ENCODE measurements at places on chromosomes 1 and 21.
A peak's percentile ranks its signal among the peaks of the same experiment; 100 is the strongest.

GRCh38 chr1:119003413-119004128, 15.4 kb upstream of the TBX15 start:
- no peak for DNase-seq

DNA sequence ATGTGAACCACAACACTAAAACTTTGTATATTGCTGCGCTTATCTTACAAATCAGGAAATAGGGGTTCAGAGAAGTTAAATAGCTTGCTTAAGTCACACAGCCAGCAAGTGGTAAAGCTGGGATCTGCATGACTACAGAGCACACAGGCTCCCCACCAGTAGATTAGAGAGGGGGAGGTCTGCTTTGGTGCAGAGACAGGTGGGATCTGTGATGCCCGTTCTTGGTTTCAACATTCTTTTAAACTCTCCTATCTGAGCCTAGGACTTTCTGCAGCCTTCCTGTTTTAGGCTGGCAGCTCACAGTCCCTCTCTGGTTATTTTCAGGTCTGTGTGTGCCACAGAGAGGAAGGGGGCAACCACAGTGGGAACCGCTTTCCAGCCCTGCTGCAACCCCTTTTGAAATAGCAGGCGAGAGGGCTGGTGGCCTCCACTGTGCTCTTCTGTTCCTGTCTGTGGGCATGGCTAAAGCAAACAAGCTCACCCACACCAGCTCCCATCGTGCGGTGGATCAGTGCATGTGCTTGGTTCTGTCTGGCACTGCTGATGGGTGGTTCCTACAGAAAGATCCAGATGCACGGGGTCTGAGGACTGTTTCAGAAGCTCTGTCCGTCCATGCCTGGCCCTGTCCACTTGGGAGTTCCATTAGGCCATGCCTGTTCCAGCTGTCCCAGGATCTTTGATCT, 1.7 kb upstream of the IL6R start:
- no peak for DNase-seq

GRCh38 chr1:115946116-115946515, 30.2 kb upstream of the SLC22A15 start:
- DNase-seq: no peak

DNA sequence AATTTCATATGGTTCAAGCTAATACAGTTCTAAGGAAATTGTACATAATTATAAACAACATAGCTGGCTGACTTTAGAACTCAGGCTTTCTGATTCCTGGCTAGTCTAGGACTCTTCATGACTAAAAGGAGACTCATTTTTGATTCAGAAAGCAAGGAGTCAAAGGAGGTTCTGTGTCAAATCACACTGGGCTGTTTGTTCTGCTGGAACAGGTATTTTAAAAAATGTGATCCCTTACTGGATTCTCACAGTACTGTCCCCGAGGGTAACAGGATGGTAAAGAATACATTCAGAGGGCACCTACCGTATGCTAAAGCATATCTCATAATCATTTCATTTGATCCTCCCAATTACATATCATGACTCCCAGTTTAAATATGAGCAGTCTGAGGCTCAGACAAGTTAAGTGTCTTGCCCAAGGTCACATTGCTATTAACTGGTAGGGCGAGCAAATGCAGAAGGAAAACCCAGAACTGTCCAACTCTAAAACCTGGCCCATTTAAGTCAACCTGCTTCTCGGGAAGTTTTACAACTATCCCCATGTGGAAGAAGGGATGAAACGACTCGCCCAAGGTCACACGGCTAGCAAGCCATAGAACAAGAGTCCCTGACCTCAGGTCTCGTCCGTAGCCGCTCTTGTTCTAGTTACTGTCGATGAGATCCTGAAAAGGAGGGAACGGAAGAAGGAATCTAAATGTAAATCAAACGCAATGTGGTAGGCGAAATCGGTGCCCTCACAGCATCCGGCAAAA, 675 bp downstream of the MYSM1 start:
- no peak for DNase-seq

DNA sequence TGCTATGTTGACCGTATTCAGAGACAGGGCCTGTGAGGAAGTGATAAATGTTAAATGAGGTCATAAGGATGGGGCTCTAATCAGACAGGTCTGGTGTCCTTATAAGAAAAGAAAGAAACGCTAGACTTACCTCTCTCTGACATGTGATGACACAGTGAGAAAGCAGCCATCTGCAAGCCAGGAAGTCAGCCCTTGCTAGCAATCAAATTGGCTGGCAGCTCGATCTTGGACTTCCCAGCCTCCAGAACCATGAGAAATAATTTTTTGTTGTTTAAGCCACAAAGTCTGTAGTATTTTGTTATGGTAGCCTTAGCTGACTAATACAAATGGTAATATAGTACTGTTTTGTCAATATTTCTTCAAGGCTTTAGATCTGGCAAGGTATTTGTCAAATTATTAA, 25.1 kb upstream of the AGL start:
- no peak for DNase-seq

- DNase-seq: peak; percentile 16
These were observed 2.3 kb downstream of the FYB2 start for GRCh38 chr1:56816909-56817308.

DNA sequence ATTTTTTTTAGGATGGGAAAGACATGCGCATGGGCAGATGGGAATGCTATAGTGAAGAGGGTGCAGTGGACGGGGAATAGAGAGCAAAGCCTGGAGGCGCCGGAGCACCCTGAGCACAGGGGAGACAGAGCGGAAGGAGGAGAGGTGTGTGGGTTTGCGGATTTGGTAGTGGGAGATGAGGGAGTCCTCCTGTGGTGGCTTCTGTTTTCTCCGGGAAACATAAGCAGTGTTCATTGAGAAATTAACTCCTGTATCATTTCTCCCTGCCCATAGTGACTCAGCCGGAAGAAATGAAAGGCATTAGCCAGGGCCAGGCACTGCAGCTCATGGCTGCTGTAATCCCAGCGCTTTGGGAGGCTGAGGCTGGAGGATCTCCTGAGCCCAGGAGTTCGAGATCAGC, 4.7 kb upstream of the PTPRF start:
- peak; percentile 90 for DNase-seq

GRCh38 chr1:79741720-79742421, 735.3 kb upstream of the ADGRL4 start:
- no peak for DNase-seq

- DNase-seq: no peak
These were observed 125.2 kb downstream of the PLXNA2 start for GRCh38 chr1:208118841-208119606.

DNA sequence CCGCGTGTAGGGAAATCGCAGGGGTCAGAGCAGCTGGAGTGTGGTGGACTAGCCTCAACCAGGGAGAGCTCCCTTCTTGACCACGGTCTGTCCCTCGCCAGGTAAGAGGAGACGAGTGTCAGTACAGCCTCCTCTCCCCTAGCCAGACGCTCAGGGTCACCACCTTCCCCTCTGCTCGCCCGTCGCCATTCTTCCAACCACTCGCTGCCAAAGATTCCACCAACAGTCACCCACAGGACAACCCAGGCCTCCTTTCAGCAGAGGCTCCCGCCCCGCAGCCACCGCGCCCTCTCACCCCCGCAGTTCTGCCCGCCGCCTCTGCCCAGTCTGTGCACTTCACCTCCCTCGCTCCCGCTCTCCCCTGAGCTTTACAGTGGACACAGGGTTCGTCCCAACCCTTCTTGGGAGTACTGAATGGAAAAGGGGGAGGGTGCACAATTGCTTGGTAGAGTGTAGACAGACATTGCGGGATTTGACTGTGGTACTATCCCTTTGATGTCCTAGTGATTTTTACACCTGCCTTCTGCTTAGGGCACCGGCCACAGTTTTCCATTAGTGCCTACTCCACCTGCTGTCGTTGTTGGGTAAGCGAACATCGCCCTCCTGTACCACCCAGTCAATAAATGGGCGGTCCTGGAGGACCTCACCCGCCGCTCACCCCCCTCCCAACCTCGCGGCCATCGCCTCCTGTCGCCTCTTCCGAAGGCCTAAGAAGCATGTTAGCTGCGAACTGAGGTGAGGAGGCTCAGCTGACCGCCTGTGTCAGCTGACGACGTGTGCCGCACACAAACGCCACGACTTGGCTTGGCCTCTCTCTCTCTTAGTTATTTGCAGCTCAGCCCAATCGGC, 9.2 kb upstream of the NBPF11 start:
- no peak for DNase-seq

- DNase-seq: no peak
These were observed 315.0 kb downstream of the PLA2G4A start for GRCh38 chr1:187143783-187144182.

DNA sequence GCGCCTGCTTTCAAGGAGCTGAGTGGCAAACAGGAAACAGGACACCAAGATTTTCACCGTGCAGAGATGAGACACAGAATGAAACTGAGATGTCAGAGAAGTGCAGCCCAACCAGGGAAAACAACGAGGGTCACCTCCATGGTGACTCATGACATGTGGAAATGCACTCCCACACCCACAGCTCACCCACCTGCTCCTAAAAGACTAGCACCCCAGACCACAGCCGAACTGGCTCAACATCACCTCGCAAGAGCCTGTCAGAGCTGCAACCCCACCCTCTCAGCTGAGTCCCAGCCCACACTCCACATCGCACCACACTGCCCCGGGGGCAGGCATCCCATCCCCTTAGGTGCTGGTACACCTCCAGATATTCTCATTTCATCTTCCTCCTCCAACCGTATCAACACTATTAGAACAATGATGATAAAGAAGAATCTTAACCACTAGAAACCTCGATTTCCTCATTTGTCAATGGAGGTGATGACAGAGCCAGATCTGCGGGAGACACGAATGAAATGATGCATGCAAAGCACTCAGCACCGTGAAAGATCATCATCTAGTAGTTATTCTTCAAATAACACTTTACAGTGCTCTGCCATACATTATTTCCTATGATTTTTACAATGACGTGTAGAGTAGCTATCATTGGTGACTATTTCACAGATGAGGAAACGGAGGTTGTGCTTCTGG, 103.2 kb downstream of the DMRTB1 start:
- no peak for DNase-seq

- DNase-seq: no peak
These were observed 42.0 kb upstream of the COL6A2 start for GRCh38 chr21:46055863-46056281.

GRCh38 chr21:34148826-34149558, 75.6 kb downstream of the MRPS6 start:
- no peak for DNase-seq

- DNase-seq: no peak
These were observed 58.7 kb downstream of the RABGAP1L start for GRCh38 chr1:174217787-174218574.

DNA sequence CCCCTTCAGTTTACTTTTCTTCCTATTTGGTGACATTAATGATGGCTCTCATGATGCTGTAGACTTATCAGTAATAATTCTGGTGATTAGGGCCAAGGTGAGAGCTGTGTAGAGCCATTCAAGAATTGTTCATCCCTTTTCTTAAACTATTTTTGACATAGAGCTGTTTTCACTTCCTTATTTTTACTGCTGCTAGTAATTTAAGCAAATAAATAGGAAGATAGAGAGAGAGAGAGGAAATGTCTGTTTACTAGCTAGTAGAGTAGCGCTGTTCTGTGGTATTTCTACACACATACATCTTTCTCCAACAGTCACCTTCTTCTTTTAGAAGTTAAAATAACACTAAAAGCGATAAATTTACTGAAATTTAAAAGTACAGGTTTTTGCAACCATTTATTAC, 678.0 kb upstream of the ZP4 start:
- DNase-seq: no peak

DNA sequence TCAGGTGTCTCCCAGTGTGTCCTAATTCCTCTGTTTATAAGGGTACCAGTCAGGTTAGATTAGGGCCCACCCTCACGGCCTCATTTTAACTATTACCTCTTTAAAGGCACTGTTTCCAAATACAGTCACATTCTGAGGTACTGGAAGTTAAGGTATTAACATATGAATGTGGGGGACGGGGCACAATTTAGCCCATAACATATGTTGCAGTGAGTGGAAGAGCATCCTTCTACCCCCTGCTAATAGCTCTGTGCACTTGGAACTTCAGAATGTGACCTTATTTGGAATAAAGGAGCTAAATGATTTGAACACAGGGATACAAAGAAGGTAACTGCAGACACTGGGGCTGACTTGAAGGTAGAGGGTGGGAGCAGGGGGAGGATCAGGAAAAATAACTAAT, 67.3 kb upstream of the ADGRL2 start:
- no peak for DNase-seq

DNA sequence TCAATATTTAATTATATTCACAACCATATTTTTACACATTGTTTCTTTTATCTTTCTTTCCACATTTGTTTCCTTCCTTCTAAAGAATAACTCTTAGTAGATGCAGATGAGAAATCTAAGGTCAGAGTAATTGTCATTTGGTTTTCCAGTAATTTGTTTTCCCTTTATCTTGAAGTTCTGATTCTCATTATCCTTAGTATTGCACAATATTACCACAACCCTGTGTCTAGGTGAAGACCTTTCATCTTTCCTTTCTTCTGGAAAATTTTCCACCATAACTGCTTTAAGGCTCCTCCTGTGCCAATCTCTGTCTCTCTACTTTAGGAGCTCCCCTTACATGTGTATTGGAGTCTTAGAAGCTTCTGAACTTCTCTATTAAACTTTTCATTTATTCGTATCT, 209.0 kb downstream of the DPYD start:
- DNase-seq: no peak

DNA sequence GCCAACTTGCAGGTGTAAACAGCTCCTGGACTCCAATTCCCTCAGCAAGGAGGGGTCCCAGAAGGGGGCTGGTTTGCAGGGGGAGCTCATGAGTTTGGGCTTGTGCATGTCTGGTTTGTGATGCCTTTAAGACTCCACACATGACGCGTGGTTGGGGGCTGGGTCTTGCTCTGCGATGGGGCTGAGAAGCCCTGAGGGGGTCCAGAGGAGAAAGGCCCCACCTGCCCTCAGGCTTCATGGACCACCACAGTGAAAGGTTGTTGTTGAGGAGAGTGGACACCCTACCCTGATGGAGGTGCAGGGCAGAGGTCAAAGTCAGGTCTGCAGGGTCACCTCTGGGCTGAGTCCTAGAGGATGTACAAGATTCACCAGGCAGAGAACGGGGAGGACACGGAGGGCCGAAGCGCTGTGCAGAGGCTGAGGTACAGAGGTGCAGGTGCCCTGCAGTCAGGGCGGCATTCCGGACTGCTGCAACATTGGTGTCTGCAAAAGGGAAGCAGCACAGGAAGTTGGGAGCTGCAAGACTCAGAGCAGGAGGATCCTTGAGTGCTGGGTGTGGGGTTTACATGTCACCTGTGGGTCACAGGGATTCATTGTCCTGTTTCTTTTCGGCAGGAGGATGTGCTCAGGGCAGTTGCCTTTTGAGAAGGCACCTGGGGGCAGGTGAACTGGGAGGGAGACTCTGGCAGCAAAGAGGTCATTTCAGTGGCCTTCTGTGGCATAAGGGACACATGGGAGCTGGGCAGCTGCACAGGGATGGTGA, 399.4 kb downstream of the PTPRU start:
- no peak for DNase-seq

Data from NCI-H226 (cell line).